Posterior vena cava (tissue), 2 donors: ENCODE measurements at places on chromosomes 1 and 21. TPM values are rescaled to one million over a fixed set of nuclear protein-coding genes. Genes with fewer than 3 reads are reported as not detected.

Gene PYHIN1
- total RNA-seq = 3.4 TPM

Gene CHI3L2
- 23.4 TPM for total RNA-seq

Gene SPRR2E
- total RNA-seq = not detected

- DNase-seq = no peak
These were observed 1.6 kb downstream of the NFIA start for GRCh38 chr1:61083807-61084440.

DNA sequence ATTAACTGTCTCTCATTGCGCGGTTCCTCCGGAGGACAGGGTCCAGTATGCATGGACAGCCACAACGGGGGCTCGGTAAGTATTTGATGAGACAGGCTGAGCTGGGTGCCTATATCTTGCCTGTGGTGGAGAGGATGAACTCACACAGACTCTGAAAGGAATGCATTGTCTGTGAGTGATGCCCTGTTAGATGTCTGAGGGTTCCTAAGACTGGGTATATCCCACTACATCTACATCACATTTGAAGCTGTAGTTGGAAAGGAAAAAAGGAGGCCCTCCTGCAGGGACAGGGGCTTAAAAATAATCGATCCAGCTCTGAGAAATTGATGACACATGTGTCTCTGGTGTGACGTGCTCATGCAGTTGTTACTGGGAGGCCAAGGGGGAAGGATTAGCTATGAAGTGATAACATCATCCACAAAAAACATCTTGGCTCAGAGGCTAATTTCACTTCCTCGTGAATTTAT lies 1.9 kb downstream of the ADARB1 start:
- no peak for DNase-seq

- no peak for DNase-seq
These were observed 28.9 kb upstream of the PKN2 start for GRCh38 chr1:88655140-88655539.

GRCh38 chr1:216765346-216766300 lies 42.4 kb upstream of the ESRRG start:
- DNase-seq = no peak

- DNase-seq = no peak
These were observed 81.9 kb downstream of the JAK1 start for GRCh38 chr1:64884261-64885040.

Gene FOXD3
- 0.14 TPM for total RNA-seq
